ENCODE measurements at places on chromosomes 1 and 21.

- DNase-seq: no peak
Measured at GRCh38 chr1:237093691-237094090, 51.7 kb downstream of the RYR2 start.

DNA sequence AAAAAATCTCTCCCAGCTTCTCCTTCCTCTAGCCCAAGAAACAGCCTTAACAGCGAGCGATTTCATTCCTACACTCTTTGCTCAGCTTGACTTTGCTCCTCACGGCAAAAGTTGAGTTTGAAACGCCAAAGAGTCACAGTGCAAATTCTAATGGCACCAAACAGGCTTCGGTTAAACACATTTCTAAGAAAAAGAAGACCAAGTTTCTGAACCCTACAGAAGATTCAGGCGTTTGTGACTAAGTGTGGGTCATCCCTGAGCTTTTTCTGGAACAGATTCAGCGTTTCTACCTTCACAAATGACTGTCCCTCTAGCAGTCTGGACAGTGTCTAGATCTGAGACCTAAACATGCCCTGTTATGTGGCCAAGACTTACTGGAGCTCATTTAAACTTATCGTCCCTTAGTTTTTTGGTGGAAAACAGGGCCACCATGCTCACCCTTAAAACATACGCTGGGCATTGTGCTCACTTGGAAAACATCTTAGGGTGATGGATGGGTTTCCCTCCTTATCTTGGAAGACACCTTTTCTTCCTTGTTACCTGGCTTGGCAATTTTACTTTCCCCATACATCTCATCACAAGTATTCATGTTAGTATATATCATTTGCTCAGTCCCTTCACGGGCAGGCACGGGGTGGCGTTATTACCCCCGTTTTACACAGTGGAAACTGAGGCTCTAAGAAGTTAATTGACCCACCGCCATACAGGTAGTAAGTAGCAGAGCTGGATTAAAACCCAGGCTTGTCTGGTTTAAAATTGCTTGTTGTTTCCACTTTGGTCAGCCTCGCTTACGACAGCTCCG lies 1.0 kb downstream of the C1orf198 start:
- DNase-seq: no peak

DNA sequence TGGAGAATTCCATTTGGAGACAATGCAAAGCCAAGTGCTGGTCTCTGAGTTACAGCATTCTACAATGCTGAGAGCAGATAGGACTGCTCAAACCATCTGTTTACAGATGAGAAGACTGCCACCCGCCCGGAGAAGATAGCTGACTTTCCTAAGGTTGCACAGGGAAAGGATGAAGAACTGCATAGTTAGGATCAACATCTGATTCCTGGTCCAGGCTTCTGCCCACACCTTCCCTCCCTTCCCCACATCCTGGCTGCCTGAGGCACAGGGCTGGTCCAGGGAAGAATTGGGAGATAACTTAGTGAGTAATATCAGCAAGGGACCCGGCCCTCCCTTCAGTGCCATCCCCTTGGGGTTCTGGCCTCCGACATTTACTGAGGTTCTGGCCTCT lies 2.0 kb downstream of the SERINC2 start:
- DNase-seq: no peak

DNA sequence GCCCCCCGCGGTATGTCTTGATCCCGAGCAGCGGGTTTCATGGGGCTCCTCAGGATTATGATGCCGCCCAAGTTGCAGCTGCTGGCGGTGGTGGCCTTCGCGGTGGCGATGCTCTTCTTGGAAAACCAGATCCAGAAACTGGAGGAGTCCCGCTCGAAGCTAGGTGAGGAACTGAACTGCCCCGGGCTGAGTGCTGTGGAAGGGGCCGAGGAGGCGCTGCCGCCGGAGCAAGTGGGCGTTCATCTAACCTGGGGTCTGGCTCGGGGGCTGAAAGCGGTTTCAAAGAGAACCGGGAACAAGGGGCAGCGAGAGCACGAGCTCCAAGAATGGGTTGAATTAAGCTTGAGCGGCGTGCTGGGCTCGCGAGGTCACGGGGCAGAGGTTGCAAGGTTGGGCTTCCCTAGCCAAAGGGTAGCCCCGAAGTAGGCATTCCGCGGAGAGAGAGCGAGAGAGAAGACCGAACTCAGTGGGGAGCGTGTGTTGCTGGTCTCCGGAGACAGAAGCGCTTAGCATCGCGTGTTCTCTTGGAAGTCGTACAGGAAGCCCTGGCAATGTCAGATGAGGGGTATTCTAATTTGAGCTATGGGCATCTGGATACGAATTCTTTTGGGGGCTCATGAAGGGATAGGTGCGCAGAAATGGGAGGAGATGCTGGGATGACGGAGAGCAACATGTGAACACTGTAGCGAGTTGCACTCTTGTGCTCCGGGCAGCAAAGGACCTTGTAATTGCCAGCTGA lies 732 bp downstream of the HS2ST1 start:
- peak; percentile 69 for DNase-seq

- DNase-seq: peak; percentile 49
Measured at GRCh38 chr1:153509729-153510354, 25.9 kb downstream of the S100A6 start.

DNA sequence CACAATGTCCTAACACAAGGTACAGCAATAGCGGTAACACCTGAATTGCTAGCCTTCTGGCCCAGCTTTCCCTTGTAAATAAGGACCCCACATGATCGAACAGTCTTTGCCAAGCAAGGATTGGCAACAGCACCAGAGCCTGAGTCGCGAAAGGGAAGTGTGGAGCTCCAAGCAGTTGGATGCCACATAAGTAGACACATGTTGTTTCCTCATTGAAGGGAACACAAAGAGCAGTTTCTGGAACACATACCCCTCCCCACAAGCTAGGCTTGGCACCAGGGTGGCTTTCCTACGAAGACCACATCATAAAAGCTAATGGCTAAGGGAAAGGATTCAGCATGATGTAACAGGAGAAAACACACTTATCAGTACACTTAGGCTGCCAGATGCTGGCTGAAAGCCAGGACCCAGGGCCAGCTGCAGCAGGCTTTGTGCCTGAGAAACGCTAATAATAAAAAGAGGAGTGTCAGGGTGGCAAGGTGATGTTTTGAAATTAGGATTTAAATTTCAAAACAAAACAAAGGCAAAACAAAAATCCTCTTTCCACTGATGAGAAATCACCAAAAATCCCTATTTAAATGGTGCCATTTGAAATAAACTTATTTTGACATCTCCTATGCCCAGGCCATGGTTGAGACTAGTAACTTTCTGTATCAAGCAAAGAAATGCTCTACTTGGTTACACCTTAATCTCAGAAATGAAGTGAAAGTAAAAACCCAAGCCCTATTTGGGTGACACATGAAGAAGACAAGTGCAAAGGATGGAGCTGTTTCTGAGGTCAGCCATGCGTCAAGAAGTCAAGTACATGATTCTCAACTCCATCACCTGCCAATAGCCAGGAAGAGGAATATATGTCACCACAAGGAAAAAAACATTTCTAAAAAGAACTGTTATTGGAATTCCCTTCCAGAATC lies 11.9 kb upstream of the CPLANE2 start:
- peak; percentile 96 for DNase-seq

DNA sequence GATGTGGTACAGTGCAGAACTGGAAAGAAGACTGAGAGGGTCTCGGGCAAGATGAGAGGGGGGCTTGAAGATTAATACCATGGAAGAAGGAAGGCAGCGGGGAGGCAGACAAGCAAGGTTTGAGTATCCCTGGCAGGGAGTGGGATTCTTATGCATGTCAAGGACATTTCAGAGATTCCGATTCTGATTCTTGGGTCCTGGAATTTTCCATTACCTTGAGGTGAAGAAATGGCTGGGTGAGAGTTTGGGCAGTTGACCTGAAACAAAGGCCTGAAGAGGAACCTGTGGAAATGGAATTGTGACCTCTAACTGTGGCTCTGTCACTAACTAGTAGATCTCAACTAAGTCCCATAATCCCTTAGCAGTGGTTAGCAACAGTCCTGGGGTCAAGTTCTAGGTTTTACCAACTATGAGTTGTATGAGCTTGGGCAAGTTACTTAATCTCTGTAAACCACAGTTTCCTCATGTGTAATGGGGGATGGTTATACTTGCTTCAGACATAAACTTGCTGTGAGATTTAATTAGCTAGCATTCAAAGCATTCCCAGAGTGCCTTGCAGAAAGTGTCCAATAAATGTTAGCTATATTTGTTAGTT lies 8.6 kb upstream of the ACTN2 start:
- DNase-seq: peak; percentile 50

DNA sequence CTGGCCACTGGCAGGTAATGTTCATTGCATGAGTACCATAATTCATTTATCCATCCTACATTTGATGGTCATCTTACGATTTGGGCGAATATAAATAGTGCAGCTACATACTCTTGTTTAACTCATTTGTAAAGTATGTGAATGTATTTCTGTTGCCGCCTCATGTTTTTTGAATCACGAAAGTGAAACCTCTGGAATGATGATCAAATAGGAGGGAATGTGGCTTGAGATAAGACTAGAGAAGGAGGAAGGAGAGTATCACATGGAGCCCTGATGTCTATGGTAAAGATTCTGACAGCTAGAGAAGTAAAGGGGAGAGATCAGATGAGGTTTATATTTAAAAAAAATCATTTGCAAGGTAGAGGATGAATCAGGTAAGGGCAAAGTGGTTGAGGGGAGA lies 8.0 kb downstream of the MRPS14 start:
- DNase-seq: no peak

- DNase-seq: peak; percentile 88
Measured at GRCh38 chr1:10074059-10074851, 41.5 kb downstream of the UBE4B start.

DNA sequence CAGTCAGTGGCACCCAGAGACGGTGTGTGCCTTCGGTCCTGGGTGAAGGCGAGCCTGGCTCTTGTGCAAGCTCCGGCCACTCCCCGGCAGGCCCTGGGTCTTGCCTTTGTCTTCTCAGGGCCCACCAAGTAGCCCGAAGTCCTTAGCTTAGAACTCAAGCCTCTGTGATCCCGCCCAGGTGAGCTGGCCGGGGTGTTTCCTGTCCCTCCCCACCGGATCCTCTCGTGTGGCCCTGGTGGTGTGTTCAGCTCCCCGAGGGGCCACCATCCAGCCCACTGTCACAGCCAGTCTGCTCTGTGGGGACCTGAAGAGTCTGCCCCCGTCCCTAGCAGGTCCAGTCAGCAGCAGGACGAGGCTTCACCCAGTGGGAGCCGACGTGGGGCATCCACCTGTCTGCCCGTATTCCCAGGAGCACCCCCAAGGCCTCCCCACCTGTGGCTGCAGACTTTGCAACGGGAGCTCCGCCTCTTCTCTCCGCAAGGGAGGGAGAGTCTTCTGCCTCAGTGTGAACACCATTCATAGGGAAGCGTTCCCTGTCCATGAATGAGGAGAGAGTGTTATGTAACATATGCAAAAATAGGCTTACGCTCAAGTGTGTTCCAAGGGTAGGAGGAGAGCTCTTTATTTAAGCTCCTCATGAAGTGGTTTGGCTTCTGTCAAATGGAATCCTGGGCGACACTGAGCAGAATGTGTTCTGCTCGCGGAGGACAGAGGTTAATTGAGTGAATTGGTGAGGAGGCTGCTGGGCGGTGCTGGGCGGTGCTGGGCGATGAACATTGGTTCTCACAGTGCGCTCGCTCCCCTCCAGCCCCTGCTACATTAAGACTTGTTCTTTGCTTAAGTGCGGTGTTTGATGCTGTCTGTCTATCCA lies 108.9 kb downstream of the CRYAA start:
- no peak for DNase-seq

GRCh38 chr1:203512848-203513584 lies 19.1 kb downstream of the OPTC start:
- peak; percentile 95 for DNase-seq

DNA sequence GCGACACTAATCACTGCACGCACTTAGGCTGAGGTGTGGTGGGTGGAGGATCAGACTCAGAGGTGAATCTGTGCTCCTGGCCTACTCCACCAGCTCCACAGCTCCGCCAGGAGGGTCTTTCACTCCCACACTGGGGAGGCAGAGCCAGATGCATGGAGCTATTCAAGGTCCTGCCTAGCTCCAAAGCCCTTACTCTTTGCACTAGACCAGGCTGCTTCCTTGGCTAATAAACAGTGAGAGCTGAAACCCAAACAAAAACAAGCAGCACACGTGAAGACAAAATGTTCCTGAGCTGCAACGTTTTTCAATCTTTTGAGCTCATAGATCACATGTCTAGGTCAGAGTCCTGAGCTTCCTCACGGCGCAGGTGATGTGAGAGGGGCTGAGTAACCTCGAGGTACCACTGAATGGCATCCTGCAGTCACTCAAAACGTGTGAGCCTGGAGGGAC lies 19.2 kb downstream of the CAPZB start:
- no peak for DNase-seq

DNA sequence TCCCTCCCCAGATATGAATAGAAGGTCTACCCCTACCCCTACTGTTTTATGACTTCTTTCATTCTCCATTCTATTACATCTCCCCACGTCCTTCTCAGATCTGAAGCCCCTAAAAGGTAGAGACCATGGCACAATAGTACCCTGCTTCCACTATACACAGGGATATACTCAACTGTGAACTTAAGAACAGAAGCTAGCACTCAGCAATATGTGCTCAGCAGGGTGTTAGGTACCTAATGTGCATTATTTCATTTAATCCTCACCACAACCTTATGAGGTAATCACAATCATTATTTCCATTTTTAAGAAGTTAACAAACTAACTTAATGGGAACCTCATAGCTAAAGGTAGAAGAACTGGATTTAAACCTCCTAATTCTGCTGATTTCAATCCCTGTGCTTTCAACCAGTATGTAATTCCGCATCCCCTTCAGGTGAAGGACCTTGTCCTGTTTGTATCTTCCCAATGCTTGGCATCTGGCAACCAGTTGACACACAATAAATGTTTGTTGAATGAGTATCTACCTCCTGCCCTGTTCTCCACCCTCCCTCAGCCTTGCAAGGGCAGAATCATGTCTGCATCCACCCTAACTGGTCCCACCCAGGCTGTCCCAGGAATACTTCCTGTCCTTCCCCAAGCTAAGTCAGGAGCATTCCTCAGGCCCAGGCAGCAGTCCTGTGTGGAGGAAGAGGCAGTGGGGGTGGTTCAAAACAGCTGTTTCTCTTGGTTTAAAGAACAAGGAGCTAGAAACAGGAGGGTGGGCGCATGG lies 6.5 kb downstream of the DENND2D start:
- DNase-seq: no peak

DNA sequence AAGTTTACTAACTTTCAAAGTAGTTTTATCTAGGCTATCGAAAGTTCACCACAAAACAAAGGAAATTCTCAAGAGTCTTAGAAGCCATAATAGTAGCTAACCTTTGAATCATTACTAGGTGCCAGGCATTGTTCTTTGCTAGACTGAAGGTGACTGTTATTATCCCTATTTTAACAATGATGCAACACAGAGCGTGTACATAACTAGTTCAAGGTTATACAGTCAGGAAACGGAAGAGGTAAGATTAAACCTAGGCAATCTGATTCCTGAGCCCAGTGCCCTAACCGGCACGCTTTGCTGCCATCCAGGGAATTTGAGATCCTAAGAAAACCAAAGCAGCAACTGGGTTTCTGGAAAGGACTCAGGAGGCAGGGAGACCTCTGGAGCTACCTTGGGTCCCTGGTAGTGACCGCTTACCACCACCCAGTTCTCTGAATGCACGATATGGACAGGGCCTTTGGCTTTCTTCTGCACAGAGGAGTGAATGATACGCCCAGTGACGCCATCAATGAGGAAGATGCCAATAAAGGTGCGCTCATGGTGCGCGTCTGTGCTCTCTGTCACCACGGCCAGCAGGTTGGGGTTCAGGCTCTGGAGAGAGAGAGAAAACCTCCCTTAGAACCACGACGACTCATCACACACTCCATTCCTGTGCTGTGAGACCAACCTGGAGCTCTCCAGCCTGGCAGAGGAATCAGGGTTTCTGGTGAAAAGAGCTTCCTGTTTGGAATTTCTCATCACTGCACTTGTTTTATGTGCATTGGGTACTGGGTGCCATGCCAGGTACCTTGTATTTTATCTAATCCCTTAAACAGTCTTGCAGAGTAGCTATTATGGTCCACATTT lies 13.1 kb upstream of the UBR4 start:
- no peak for DNase-seq

All from myocyte (in vitro differentiated cells).